ENCODE measurements at places on chromosomes 1 and 21.

- DNase-seq, result no peak
Measured at GRCh38 chr1:218408942-218409341, 63.8 kb downstream of the TGFB2 start.

DNA sequence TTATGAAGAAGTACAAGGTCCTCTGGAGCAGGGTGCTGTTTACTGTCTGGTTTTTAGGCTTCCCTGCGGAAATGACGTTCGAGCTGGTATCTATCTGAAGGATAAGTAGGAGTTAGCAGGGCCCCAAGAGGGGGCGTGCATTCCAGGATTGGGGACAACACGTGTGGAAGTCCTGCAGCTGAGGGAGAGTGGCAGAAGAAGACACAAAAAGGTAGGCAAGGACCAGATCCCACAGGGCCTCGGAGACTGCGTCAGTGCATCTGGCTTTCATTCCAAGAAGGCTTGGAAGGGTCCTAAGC, 5.9 kb downstream of the RIMS3 start:
- DNase-seq, result no peak

GRCh38 chr1:213032651-213033050, 17.0 kb upstream of the ANGEL2 start:
- no peak for DNase-seq

DNA sequence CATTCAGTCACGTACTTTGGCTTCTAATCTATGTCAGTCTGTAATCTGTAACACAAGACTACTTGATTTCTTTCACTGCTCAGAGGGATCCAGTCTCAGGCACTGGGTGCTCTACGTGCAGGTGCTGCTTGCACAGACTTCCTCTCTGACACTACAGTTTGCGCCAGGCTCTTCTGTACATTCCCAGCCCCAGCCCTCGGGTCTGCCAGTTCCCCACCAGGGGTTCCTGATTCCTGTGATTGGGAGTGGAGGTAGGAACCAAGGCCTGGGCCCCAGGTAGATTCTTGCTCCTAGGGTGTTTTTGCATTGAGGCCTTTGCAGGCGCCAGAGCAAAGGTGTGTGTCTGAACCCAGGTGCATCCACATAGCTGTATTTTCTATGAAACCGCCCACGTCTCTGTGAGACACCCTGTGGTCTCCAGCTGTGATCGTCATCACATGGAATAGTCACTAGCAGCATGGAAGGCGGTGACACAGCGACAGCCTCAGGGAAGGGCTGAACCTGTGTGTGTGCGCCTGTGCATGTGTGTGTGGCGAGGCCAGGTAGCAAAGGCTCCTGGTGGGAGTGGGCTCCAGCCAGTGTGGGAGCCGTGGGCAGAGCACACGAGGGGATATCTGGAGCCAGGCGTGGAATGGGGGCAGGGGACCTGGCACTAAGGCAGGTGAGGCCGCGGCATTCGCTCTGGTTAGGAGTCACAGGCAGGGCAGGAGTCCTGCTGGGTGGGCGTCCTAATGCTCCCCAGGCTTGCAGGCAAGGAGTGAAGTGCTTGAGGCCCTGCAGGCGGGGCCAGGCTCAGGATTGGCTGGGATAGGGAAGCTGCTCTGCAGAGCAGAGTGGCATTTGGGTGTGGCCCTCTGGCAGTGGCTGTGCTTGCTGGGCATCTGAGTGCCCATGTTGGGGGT, 5.2 kb downstream of the GJC2 start:
- DNase-seq, result no peak

- DNase-seq, result no peak
Measured at GRCh38 chr1:111906816-111907215, 82.7 kb downstream of the KCND3 start.

- DNase-seq, result no peak
Measured at GRCh38 chr1:192260076-192260475, 56.7 kb upstream of the RGS21 start.

All from DMS153 (cell line).